ENCODE measurements at places on chromosomes 13 and 19. TPM values are rescaled to one million over a fixed set of nuclear protein-coding genes. Genes with fewer than 3 reads are reported as not detected.

The ZNF154 gene
- total RNA-seq: 4.2 TPM

The APC2 gene
- total RNA-seq: under 0.01 TPM

The SHANK1 gene
- 1.5 TPM for total RNA-seq

The TEX29 gene
- not detected for total RNA-seq

The RFPL4A gene
- not detected for total RNA-seq

The IGLON5 gene
- total RNA-seq: not detected

The TYK2 gene
- total RNA-seq: 85.6 TPM

The ZFP28 gene
- total RNA-seq: 7.7 TPM

The MAP2K2 gene
- total RNA-seq: 195 TPM

The FAM32A gene
- 112 TPM for total RNA-seq

The ZIM2 gene
- not detected for total RNA-seq

The ANKRD24 gene
- total RNA-seq: 0.62 TPM

The CPAMD8 gene
- total RNA-seq: 0.73 TPM

The ZNF43 gene
- 13.8 TPM for total RNA-seq

The MFSD12 gene
- total RNA-seq: 4,744 TPM

The ZNF566 gene
- total RNA-seq: 12.3 TPM

The IZUMO2 gene
- not detected for total RNA-seq

The SPATA13 gene
- 58.5 TPM for total RNA-seq

The ZNF699 gene
- total RNA-seq: 13.4 TPM

The MYBPC2 gene
- not detected for total RNA-seq

The ONECUT3 gene
- total RNA-seq: not detected

The WDR87 gene
- total RNA-seq: not detected

The DOCK6 gene
- 7.6 TPM for total RNA-seq

The CACNA1A gene
- 0.36 TPM for total RNA-seq

The ERICH4 gene
- total RNA-seq: not detected
